ENCODE measurements at places on chromosomes 1 and 21.

- peaks cover 58% of the 10 kb centered on the region for H3K4me1 ChIP-seq
- H3K27me3 ChIP-seq, result no peaks in the 10 kb centered on the region
- peak within 1 kb of the TSS; percentile 55 for H3K27ac ChIP-seq
- DNase-seq, result no peak
Observed at GRCh38 chr1:1232208-1232795, at the start of gene B3GALT6. Gene B3GALT6 (plus strand): TSS chr1:1232237. CDS start chr1:1232279, 42 bp downstream.

- DNase-seq, result no peak
- no peaks in the 10 kb centered on the region for H3K36me3 ChIP-seq
- H3K4me1 ChIP-seq, result no peaks in the 10 kb centered on the region
- H3K4me3 ChIP-seq, result no peak overlapping the region
Observed at GRCh38 chr1:205258261-205258691, 30.5 kb downstream of the TMCC2 start.

GRCh38 chr1:236067854-236068454 lies 3.1 kb upstream of the NID1 start:
- no peak overlapping the region for H3K27ac ChIP-seq
- no peak for DNase-seq
- H3K27me3 ChIP-seq, result peaks cover 9% of the 10 kb centered on the region
- no peak overlapping the region for H3K4me3 ChIP-seq
- H3K36me3 ChIP-seq, result no peaks in the 10 kb centered on the region

GRCh38 chr1:165355139-165355976 lies 1.2 kb downstream of the LMX1A start:
- H3K4me1 ChIP-seq, result no peaks in the 10 kb centered on the region
- no peak for DNase-seq
- peaks cover 24% of the 10 kb centered on the region for H3K27me3 ChIP-seq
- H3K27ac ChIP-seq, result no peak overlapping the region
- H3K36me3 ChIP-seq, result no peaks in the 10 kb centered on the region

Data from T-cell (primary cell).